ENCODE measurements at places on chromosomes 5 and 9.

DNA sequence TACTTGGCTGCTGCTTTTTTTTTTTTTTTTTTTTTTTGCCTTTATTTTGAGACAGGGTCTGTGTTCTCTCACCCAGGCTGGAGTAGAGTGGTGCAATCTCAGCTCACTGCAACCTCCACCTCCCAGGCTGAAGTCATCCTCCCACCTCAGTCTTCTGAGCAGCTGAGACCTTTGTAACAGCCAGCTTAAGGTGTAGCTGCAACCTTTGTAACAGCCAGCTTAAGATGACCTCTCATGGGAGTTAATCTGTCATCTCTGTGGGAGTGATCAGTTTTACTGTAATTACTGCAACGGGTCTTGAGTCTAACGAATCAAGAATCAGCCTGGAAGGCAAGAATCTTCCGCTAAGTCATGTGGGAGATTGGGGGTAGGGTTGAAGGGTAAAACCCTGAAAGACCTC lies 31.6 kb upstream of the SNX2 start:
- DNase-seq = no peak

DNA sequence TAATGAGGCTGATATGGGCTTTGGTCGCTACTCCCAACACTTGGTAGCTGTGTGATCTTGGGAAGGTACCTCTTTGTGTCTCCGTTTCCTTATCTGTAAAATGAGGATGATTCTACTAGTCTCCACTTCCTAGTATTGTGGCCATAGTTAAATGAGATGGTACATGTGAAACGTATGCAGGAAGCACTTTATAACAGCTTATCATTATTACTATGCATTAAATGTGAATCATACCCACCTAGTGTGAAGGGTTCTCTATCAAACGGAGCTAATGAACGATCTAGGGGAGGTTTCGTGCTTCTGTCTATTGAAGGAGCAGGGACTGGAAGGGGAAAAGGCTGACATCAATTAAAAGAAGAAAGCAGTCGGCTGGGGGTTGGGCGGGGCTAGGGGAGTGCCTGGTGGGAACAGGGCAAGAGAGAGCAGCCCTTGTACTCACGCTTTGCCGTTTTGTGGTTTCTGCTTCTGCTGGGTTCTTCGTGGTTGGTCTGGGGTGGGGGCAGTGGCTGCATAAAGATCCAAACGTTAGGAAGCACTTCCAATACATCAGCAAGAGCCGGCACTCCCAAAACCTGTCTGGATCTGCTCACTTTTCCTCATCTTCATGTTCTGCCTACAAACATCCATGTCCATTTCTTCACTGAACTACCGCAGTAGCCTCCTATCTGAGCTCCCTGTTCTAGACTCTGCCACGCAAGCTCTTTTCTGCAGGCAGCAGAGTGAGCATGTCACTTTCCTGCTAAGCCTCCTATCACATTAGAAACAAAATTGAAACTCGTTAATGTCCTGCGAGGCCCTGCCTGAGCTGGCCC lies 30.8 kb downstream of the LCP2 start:
- DNase-seq = no peak

- no peak for DNase-seq
Observed at GRCh38 chr5:110644357-110644756, 82.1 kb downstream of the TMEM232 start.

DNA sequence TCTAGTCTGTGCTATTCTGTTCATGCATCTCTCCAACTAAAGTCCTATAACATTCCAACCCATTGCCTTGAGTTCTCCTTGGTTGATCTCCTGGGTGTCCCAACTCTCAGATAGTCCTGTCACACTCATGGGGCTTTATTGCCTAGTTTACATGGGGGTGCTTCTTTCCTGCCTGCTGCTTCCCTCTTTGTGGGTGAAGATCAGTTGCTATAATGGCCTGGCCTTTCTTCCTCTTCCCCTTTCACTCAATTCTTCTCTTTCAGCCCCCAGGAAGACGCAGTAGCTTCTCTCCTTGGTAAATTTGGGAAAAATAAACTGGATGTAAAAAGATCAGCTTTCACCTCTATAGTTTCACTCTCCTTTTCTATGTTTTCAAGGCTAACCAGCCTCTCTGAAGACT lies 66.5 kb downstream of the PTCD2 start:
- DNase-seq = no peak

DNA sequence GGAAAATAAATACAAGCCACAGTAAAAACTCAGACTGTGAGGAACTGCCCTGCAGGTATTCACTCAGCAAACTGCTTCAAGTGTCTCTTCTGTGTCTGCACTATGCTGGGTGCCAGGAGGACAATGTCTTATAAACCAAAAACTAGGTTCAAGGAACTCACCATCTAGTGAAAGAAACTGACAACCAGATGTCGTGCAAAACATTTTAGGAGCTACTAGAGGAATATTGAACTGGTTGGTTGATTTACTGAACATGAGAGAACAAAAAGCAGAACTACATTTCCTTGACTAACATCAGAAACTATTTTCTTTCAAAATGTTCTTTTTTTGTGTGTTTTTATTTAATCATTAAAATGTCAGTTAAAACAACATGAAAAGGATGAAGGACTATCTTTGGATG lies 35.2 kb downstream of the ZNF366 start:
- no peak for DNase-seq

GRCh38 chr9:99807276-99807852 lies 14.3 kb upstream of the NR4A3 start:
- peak; percentile 56 for DNase-seq

- no peak for DNase-seq
Observed at GRCh38 chr9:131125038-131125287, 423 bp upstream of the NUP214 start.

Measured in stimulated activated CD8-positive, alpha-beta memory T cell treated with anti-CD3 and anti-CD28 coated beads, Interleukin-7, amount 100 ng/mL, for 1 hour (primary cell).